ENCODE measurements at places on chromosomes 2 and 18.

DNA sequence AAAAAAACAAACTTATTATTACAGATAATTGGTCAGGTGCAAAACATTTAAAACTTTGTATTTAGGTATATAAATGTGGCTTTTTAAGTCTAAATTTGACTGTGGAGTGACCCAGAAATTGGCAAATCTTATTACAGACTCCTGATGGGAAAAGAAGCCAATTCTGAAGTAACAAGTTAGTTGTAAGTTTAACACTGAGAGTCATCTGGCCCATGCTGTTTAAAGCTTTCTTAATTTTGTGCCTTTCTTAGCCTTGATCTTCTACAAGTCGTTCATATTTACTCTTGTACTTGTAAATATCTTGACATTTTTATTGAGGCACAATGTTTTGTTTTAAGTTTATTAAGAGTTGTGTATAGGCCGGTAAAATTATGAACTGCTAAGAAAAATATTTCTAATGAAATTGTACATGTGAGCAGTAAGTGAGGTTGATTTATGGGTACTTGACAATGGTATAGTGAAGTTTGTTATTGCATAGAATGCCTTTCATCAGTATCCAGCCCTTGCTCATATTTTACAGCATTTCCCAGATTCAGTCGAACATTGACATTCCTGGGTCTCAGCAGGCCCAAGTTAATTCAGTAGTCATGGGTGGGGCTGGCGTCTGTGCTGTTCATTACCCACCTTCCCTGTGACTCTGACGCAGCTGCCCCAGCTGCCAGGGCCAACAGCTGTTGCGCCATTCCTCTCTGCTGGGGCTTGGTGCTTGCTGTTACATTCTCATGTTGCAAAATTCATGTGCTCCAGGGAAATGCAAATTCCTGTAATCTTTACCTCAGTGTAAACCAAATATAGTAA, 121.4 kb downstream of the ZNF236 start:
- peak; percentile 78 for DNase-seq

DNA sequence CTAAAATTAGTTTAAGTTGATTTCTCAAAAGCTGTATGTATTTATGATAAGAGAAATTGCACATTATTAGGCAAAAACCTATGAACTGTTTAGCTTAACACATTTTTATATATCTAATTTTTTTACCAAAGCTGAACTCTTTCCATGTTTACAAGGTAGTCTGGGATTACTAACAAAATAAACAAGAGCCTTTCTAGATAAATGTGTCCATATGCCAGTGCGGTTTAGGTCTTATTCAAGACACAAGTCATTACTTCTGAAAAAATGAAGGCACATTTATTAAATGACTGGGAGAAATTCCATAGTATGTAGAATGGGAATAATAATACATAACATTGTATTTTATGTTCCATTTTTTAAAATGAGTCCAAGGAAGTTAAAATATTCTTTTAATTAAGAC, 82.0 kb downstream of the DPP4 start:
- no peak for DNase-seq

GRCh38 chr2:94996305-94997100, 29.0 kb upstream of the MAL start:
- no peak for DNase-seq

- no peak for DNase-seq
These were observed 6.1 kb downstream of the HJURP start for GRCh38 chr2:233848276-233848675.

DNA sequence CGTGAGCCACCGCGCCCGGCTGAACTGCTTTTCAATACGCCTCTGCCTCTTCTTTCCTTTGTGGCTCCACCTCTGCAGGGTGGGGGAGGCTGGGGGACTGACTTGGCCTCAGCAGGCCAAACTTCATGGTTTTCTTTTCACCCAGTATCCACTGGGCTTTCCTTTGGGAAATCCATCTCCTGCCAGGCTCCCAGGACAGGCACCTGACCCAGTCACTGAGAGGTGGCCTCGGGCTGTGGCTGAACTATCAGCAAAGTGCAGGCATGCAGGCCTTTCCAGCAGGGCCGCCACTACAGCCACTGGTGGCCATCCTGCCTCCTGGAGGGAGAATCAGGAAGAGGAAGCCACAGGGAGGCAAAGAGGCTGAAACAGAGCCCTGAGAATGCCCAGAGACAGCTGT, 33.4 kb upstream of the SEMA4C start:
- DNase-seq: no peak

DNA sequence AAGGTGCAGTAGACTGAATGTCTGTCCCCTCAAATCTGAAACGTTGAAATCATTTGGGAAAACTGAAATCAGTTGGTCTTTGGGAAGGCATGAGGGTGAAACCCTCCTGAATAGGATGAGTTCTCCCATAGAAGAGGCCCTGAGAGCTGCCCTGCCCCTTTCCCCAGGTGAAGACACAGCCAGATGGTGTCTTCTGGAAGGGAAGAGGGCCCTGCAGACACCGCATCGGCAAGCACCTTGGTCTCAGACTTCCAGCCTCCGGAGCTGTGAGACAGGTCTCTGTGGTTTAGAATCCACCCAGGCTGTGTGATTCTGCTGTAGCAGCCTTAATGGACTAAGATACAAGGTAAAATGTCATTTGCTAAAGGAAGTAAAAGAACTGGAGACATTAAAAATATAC, 42.1 kb upstream of the SNTG2 start:
- DNase-seq: no peak

DNA sequence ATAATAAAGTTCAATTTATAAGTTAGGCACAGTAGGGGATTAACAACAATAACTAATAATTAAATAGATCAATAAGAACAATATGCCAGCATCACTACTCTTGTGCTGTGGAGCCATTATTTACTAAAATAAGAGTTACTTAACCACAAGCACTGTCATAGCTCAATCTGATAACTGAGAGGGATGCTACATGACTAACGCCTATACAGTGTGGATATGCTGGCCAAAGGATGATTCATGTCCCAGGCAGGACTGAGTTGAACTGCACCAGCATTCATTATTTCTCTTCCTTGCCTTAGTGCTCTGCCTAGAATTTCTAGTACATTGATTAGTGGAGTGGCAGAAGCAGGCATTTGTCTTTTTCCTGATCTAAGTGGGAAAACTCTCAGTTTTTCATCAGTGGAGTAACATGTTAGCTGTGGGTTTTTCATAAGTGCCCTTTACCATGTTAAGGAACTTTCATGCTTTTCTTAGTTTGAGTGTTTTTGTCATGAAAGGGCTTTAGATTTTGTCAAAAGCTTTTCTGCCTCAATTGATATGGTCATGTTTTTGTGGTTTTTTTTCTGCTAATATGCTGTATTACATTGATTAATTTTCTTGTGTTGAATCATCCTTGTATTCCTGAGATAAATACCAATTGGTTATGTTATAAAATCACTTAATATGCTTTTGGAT, 21.7 kb downstream of the KIAA1328 start:
- peak; percentile 74 for DNase-seq

DNA sequence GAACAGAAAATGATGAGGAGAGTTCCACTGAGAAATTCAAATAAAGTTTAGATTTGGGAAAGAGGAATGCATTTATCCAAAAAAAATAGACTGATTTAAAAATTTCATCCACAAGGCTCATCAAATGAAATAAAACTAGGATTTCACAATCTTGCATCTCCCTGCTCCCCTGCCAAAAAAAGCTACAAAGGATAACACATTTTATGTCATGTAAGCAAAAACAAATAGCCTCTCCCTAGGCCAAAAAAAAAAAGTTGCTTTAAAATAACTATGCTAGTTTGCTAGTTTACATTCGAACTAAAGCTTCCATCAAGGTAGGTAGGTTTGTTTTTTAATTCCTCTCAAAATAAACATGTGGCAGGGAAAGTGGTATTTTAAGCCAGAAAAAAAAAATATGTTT, 465.5 kb upstream of the ID2 start:
- DNase-seq: no peak

DNA sequence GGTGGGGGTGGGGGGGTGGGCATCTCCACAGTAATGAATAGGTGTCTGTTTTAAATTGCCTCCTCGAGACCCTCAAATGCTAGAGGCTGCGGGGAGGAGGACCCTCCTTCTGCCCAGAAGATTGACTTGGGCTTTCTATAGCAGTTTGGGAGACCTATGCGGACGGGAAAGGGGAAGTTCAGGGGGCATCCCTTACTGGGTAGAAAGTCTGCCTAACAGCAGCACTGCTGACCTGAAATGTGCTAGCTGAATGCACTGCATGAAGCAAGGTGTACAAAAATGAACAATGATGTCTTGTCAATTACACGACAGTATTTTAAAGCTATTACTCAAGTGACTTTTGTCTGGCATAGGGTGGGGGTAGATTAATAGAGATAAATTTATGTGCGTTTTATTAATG, 2.5 kb downstream of the DCC start:
- DNase-seq: no peak

DNA sequence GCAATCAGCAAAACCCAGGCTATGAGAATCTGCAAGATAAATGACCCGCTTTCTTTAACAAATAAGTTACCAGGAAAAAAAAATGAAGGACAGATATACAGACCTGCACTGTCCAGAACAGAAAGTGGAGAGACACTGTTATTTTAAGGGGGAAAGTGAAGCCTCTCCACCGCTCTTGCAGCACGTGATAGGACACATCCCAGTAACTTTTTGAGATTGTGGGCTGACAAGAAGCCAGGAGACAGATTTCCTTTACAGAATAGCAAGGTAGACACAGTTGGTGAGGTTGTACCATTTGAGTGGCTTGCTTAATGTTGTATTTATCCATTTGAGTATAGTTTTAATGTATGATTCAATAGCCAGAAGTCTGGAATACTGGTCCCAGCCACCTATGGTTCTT, 13.0 kb downstream of the TMEM169 start:
- DNase-seq: no peak

DNA sequence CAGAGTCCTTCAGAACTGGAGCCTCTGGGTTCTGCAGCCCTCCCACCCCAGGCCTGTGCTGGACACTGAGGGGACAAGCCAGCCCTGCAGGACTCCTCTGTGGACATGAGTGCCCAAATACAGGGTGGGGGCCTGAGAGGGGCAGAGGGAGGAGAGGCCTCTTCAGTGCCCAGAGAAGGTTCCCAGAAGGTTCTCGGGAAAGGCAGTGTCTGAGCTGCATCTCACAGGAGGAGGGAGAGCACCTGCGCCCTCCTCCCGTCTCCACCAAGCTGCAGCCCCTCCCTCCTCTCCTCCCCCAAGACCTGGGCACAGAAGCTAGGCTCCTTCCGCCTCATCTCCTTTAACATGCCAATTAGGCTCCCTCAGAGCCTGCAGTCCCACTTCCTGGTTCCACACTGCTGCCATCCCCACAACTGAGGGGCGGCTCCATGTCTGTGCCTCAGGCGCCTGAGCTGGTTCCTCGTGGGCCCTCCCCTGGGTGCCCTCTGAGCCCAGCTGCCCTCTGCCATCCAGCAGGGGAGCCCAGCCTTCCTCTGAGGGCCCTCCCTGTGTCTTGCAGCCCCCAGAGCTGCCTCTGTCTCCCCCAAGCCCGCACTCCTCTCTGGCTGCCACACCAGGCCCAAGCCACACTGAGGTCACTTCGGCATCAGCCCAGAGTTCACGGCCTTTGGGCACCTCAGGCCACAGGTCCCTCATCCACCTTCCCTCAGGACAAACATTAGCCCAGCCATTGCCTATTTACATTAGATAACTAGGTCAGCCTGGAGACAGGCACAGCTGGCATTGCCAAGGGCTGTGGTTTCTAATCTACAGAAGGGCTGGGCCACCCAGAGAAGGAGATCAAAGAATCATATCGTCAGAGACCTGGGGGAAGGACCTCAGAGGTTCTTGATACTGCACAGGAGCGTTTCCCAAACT, 28.9 kb downstream of the KCNK3 start:
- no peak for DNase-seq

DNA sequence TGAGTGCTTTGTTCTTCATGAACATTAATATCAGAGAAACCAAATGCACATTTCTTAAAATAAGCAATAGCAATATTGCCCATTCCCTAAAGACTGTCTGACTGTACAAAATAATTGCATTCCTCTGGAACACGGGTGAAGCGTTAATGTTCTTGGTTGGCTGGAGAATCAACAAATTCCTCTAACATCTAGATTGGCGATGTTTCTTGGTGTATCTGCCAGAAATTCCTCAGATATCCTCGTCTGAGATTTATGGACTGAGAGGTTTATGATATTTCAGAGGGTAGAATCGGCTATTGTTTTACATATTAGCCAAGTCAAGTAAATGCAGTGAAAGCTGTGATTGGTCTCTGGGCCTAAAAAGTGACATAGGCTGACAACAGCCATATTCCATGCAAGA, 27.1 kb upstream of the SPTBN1 start:
- DNase-seq: no peak

DNA sequence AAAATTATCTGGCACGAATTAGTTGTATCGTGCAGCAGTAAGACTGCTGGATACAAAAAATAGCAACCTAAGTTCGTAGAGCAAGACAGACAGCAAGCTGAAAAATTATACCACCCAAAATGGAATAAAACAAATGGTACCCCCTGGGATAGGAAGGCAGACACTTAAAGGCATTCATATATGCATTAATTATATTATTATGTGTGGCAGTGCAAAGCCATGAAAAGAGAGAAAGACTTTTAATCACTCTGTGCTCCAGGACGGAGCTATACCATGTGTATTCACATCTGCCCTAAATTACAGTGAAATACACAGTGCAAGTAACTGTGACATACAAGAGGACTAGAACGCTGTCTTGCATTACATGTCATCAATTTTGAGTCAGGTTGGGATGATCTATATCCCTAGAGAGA, 235.9 kb downstream of the GULP1 start:
- DNase-seq: no peak

DNA sequence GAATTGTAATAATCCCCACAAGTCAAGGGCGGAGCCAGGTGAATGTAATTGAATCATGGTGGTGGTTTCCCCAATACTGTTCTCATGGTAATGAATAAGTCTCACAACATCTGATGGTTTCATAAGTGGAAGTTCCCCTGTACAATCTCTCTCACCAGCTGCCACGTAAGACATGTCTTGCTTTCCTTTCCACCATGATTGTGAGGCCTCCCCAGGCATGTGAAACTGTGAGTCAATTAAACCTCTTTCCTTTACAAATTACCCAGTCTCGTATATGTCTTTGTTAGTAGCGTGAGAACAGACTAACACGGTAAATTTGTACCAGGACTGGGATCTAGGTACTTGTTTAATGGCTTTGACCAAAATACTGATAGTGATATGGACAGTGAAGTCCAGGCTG, 744.3 kb upstream of the REG3G start:
- no peak for DNase-seq

GRCh38 chr2:217218269-217219163, 358.7 kb upstream of the TNP1 start:
- DNase-seq: peak; percentile 61

GRCh38 chr18:33355263-33355662, 85.3 kb downstream of the CCDC178 start:
- no peak for DNase-seq

- DNase-seq: peak; percentile 21
These were observed 160.8 kb upstream of the MAPRE2 start for GRCh38 chr18:34880403-34880802.

DNA sequence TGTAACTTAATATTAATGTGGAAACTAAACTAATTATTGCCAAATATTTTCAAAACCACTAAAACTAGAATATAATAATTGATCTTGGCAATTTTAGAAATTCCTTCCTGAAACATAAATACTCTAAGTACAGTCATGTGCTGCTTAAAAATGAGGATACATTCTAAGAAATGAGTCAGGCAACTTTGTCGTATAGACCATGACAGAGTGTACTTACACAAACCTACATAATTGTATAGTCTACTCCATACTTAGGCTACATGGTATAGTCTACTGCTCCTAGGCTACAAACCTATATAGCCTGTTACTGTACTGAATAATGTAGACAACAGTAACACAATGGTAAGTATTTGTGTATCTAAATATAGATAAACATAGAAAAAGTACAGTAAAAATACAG, 27.6 kb downstream of the FEZ2 start:
- no peak for DNase-seq
